ENCODE measurements at places on chromosomes 1 and 21.

DNA sequence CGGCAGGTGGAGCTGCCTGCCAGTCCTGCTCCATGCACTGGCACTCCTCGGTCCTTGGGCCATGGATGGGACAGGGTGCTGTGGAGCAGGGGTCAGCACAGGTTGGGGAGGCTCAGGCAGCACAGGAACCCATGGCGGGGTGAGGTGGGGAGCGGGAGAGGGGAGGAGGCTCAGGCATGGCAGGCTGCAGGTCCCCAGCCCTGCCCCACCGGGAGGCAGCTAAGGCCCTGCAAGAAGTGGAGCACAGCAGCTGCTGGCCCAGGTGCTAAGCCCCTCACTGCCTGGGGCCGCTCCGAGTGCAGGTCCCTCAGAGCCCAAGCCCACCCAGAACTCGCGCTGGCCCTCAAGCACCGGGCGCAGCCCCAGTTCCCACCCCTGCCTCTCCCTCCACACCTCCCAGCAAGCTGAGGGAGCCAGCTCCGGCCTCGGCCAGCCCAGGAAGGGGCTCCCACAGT, 691 bp upstream of the GBP5 start:
- DNase-seq: no peak

DNA sequence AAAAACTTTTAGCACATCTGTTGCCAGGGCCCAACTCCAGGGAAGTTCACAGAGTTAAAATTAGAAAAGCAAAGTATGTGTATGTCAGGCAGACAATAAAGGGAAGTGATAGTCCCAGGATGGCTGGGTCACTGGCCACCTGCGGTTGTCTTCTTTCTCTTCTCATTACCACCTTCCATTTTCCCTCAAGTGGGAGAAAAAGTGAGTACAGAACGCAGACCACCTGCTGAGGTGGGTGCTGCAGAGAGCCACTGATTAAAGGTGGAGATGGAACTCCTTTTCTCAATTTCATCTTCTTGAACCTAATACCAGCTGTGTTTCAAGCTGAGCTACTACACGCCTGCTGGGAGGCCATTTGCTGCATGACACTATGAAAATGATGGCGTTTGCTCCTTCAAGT, 88.8 kb upstream of the PDE4B start:
- no peak for DNase-seq

DNA sequence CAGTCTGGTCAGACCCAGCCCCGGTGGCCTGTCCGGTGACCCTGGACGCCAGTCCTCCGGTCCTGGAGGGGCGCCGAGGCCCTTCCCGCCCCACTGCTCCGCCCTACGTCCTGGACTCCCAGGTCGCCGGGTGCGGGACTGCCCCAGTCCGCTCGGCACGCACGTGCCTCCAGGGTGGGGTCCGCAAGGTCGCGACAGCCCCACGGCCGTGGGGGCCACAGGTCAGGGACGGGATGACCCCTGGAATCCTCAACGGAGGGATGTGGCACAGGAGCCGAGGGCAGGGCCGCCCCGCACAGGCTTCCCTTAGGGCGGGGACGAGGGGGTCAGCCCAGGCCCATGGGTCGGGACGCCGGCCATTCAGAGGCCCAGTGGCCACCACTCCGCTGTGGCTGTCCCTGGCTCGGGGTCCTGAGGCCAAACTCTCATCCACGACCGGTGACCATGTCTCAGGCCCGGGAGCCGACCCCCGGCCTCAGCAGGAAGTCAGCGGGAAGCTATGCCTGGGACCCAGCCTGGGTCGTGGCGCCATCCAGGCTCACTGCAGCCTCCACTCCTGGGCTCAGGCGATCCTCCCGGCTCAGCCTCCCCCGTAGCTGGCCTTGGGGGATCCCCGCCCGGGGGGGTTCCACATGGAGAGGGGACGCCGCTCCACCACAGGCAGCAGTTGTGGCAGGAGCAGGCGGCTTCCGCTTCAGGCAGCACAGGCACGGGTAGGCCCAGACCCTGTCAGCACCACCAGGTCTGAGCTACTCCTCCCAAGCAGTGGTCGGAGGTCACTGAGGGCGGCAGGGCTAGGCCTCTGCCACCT, 599 bp upstream of the TMEM240 start:
- DNase-seq: no peak

- DNase-seq: no peak
These were observed 178.5 kb upstream of the DEPDC1 start for GRCh38 chr1:68675336-68675735.

All from amniotic epithelial cell (primary cell).